ENCODE measurements at places on chromosomes 16 and 17.

DNA sequence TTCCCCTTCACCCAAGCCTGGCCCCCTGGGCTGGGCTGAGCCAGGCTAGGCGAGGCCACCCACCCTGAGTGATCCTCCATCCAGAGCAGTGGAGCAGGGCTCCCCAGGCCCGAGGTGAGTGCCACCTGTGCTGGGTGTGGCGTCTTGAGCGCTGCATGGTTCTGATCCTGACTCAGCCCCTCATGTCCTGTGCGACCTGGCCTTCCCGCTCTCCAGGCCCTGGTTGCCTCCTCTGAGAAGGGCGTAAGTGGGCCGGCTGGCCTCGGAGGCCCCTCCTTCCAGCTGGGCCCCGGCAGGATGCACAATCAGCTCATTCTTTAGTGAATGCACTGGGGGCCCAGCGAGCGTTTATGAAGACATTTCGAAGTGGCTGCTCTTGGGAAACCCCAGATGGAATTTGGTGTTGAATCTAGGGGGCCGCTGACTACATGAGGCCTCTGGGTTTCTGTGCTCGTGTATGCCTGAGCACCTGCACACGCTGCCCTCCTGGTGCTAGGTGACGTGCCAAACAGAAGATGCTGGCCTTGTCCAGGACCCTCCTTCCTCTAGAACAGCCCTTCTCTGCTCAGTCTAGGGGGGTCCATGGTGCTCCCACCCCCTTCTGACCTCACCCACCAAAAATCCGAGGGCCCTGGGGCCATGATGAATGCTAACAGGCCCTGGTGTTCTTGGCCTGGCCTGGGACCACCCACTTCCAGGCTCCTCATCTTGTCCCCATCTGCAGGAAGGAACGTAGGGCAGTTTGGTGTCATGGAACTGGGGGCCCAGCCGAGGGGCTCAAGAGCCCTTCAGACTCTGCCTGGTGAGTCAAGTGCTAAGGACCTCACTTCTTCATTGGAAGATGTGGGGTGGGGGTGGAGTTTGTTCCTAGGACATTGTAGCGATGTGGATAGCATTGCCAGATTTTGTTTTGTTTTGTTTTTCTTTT is 3.6 kb upstream of the TMEM92 start:
- no peak for DNase-seq

DNA sequence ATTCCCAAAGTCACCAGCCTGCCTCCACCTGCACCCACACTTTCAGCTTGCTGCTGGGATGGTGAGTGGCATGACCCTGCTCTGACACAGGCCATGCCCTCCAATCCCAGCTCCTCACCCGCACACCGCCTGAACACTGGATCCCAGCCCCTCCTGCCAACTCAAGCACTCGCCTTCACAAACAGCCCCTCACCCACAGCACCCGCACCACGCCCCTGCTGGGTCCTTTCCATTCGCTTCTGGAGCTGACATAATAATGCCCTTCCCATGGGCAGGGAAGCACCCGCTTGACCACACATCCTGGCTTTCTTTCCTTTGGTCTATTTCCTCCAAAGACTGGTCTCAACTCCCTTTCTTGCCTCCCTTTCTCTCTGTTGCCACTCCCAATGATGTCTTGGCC is 57.6 kb downstream of the RAB11FIP4 start:
- no peak for DNase-seq

GRCh38 chr17:71304498-71305158 is 816.2 kb upstream of the SOX9 start:
- no peak for DNase-seq

DNA sequence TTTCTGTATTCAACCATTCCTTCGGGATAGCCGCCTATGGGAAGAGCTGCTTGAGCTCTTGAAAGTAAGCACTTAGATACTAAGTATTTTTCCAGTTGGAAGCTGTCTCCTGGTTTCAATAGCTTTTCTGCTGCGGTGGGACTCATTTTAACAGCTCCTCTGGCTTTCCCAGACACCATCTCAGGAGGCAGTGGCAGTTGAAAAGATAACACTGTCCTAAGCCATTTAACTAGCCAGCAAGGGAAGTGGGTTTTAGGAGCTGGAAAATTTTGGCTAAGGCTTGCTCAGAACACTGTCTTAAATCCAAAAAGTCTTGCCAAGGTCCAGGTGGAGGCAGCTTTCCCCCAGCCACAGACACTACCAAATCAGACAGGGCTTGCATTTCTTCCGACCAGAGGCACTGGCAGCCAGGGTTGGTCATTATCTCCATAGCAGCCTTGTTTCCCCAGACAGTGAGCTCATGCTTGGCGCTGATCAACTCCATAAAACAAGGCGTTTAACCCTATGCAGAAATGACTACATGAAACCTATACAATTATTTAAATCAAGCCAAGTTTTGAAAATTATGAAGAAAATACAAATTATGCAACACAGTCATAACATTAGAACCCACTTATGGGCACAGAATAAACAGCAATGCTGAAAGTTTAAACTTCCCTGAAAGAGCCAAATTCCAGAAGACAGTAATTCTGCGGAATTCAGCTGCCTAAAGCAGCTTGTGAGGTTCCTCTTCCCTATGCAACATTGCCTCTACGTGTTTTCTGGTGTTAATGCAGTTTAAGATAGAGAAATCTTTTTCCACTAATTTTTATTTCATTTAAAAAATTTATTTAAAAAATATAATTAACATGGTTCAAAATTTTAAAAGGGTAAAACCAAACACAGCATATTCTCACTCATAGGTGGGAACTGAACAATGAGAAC is 25.0 kb downstream of the GABARAPL2 start:
- peak; percentile 56 for DNase-seq

- DNase-seq: no peak
Observed at GRCh38 chr17:29358416-29358815, 31.7 kb upstream of the TAOK1 start.

DNA sequence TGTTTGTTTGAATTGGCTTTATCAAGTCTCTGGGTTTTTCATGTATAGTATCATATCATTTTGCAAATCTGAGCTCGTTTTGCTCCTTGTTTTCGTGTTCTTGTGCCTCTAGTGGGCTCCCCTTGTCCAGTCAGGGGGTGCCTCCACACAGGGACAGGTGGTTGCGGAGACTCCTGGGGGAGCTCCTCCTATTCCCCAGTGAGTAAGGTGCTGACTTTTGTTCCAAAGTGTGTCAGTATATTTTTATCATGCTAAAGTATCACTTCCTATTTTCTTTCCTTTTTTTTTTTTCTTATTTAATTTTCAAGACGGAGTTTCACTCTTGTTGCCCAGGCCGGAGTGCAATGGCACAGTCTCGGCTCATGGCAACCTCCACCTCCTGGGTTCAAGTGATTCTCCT is 30.3 kb upstream of the IL17C start:
- DNase-seq: no peak

DNA sequence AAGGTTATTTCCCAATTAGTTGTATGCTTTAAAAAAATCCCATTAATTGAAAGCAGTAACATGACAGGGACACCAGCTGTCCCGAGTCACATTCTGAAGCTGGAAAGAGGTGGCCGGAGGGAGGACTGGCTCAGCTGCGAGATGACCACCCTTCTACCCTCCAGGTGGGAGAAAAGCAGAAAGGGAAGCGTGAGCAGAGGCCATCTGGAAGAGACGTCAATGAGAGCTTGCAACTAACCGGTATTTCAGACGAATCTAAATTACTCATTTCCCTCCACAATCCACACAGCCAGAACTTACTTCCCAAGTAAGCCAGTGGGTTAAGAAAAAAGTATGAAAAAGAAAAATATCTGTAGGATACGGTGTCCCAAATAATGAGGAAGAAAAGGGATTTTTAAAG is 28.5 kb upstream of the SLC38A8 start:
- no peak for DNase-seq

- no peak for DNase-seq
Observed at GRCh38 chr17:34930283-34930682, 31.0 kb downstream of the CCT6B start.

DNA sequence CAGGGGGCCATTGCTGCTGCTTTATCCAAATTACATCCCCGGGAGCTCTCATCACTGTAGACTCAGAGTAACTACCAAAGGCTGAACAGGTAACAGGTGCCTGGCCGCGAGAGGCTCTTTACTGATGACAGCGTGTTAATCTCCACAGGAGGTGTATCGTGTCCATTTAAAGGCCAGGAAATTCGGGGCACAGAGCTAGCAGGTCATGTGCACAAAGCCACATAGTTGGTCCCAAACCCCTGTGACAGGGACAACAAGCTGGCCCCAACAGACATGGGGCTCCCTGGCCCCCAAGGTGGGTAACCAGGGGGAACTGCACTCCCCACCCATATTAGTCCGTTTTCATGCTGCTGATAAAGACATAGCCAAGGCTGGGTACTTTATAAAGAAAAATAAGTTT is 55.3 kb upstream of the RBFOX3 start:
- no peak for DNase-seq

GRCh38 chr16:27202923-27203506 is 311 bp upstream of the KDM8 start:
- peak; percentile 81 for DNase-seq

- DNase-seq: no peak
Observed at GRCh38 chr17:6713130-6713917, at the start of gene SLC13A5. Gene SLC13A5 (minus strand): TSS chr17:6713369. CDS start chr17:6713333, 36 bp downstream.

DNA sequence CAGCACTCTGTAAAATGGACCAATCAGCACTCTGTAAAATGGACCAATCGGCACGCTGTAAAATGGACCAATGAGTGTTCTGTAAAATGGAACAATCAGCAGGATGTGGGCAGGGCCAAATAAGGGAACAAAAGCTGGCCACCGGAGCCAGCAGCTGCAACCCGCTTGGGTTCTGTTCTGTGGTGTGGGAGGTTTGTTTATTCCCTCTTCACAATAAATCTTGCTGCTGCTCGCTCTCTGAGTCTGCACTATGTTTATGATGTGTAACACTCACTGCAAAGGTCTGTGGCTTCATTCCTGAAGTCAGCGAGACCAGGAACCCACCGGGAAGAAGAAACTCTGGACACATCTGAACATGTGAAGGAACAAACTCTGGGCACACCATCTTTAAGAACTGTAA is 20.5 kb downstream of the TMEM100 start:
- no peak for DNase-seq

DNA sequence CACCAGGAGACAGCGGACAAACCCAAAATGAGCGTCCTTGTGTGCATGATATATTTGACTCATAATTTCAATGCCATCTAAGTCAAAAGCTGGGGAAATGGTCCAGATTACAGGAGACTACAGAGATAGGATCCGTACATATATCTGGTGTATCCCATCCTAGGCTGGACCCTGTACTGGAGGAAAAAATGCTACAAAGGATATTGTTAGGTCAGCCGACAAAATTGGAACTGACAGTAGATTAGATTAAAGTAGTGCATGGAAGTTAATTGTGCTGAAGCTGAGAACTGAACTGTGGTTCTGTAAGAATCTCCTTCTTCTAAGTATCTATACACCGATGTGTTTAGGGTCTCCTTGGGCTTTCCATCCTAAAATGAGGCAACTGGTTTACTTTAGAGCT is 24.3 kb downstream of the KCNG4 start:
- no peak for DNase-seq

DNA sequence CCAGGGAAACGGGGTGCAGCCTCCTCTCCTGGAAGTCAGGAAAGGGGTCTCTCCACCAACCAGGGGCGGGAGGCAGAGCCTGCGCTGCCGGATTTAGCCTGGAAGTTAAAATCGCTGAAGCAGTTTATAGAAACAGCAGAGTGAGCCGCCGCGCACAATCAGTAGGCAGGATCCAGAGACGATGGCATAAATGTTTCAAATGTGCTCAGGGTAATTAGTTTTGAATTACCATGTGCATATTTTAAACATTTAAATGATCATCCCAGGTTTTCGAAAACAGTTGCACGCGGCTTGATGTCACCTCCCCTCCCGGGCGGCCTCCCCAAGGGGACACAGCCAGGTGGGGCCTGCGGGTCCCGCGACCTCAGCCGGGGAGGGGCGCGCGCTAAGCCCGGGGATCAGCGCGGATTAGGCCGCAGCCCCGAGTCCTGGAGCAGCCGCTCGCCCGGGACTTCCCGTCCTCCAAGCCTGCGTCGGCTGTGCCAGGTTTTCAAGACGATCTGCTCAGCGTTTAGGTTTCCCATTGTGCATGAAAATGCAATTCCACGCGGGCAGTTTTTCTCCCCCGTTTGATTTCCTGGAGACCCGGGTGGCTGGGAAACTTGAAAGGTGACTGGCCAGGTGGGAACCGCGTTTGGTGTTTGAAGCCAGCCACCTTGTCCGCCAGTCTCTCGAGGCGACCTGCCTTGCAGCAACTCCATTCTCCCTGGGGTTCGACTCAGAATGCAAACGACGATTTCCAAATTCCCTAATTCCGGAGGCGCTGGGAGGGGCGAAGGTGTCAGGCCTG is 78.3 kb downstream of the RPA1 start:
- DNase-seq: no peak

DNA sequence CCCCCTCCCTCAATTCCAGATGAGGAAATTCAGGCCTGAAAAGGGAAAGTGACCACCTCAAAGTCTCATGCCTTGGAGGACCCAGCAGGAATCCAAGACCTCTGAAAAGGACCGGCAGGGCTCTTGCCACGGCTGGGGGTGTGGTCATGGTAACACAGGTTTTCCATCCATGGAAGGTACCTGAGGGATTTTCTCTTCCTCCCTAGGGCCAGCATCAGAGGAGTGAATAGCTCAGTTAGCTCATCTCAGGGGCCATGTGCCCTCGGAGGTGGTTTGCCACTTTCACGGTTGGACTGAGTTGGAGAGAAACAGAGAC is 1.3 kb downstream of the CIITA start:
- no peak for DNase-seq

DNA sequence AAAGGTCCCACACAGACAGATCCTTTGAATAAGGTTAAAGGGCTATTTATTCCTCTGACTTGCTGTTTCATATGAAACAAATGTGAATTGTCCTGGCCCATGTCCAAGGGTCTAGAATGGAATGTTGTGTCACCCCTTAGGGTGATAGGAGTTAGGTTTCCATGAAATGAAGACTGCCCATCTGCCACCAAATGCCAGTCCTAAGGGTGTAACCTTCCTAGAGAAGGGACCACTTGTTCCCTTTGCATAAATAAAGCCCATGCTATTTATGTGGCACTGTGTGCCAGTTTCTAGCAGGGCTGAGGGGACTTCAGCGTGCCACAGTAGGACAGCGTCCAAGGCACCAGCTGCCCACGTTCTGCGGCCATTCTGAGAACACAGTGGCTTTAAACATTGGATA is 171.3 kb downstream of the ABCA8 start:
- DNase-seq: no peak

GRCh38 chr17:17573912-17574311 is 17.6 kb downstream of the PEMT start:
- no peak for DNase-seq

DNA sequence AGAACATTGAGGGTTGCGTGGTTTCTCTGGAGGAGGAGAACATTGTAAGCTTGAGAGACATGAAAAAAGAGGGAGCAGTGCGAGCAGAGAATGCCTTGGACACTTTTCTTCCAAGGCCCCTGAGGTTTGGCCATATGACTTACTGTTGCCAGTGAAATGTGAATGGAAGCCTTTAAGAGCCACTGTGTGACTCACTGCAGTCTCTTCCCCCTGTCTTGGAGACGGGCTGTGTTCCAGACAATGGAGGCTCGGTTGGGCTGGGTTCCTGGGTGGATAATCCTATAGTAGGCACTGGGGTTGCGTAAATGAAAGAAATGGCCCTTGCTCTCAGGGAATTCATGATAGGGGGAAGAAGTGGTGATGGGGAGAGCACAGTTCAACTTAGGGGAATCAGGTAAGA is 75.5 kb downstream of the SHISA9 start:
- no peak for DNase-seq

- no peak for DNase-seq
Observed at GRCh38 chr16:85663891-85664321, 24.8 kb downstream of the GINS2 start.

- no peak for DNase-seq
Observed at GRCh38 chr16:16017812-16018211, 68.4 kb downstream of the ABCC1 start.

GRCh38 chr16:4519274-4520058 is 19.1 kb downstream of the CDIP1 start:
- DNase-seq: no peak
